ENCODE measurements at places on chromosomes 4 and X. TPM values are rescaled to one million over a fixed set of nuclear protein-coding genes. Genes with fewer than 3 reads are reported as not detected.
A peak's percentile ranks its signal among the peaks of the same experiment; 100 is the strongest.

DNA sequence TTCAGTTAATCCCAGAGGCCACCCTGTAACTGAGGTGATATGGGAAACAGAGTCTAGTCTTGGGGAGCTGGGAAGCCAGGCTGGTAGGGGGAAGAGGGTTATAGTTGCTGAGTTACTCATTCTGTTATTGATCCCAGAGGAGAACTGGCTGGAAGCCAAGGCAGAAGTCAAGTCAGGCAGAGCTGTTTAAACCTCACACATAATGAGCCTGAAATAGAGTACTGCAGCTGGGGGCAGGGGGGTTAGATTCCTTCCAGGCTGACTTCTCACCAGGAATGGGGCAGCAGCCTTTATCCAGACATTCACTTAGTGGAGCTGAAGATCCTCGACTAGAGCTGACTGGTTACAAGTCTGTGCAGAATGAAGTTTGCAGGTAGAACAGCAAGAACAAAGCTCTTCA is 144.9 kb downstream of the C4orf33 start:
- no peak for DNase-seq

The CEP44 gene
- 23.6 TPM for total RNA-seq

GRCh38 chrX:7941390-7942042 is 14.3 kb upstream of the PNPLA4 start:
- peak; percentile 44 for DNase-seq

GRCh38 chrX:101230636-101231035 is 11.1 kb downstream of the DRP2 start:
- no peak for DNase-seq

The DGKK gene
- total RNA-seq = 0.27 TPM

The MSX1 gene
- total RNA-seq = 15.6 TPM

The CCNB3 gene
- total RNA-seq = 1.8 TPM

DNA sequence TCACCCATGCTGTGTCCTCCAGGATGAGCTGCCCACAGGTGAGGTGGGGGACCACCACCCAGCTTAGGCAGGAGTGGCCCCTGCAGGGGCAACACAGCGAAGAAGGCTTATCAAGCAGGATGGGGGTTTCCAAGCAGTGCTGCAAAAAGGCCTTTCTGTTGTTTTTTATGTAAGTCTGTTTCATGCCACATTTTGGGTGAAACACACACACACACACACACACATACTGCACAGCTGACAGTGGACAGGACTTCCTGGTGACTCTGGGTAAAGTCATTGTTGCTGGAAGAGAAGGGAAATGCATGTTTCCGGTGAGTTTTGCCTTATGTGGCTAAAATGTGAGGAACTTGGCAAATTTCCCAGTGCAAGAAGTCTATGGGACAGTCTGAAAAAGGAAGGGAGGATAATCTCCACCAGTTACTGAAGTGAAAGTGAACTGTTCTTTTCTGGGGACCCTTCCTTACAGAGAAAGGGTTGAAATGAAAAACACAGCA is 119.2 kb downstream of the IRF2 start:
- no peak for DNase-seq

The DRD5 gene
- total RNA-seq = not detected

DNA sequence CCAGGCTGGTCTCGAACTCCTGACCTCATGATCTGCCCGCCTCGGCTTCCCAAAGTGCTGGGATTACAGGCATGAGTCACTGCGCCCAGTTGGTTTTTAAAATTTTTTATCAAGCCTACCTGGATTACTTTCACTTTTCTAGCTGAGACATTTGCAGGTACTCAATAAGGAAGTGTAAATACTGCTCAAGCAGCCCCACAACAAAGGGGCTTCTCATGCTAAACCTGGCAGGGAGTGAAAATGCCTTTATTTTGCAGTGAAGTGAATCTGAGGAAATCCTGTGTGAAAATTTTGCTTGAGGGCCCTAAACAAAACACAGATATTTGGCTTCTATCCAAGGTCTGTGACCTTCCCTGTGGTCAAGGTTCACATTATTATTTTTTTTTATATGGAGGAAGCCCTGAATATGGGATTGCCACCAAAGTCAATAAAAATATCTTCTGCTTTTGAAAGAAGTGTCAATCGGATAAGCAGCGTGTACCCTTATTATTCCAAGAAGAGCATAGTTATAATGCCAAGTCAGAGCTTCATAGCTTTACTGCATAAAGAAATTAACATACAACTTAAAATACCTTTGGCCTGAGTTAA is 481.0 kb downstream of the SH2D1A start:
- no peak for DNase-seq

DNA sequence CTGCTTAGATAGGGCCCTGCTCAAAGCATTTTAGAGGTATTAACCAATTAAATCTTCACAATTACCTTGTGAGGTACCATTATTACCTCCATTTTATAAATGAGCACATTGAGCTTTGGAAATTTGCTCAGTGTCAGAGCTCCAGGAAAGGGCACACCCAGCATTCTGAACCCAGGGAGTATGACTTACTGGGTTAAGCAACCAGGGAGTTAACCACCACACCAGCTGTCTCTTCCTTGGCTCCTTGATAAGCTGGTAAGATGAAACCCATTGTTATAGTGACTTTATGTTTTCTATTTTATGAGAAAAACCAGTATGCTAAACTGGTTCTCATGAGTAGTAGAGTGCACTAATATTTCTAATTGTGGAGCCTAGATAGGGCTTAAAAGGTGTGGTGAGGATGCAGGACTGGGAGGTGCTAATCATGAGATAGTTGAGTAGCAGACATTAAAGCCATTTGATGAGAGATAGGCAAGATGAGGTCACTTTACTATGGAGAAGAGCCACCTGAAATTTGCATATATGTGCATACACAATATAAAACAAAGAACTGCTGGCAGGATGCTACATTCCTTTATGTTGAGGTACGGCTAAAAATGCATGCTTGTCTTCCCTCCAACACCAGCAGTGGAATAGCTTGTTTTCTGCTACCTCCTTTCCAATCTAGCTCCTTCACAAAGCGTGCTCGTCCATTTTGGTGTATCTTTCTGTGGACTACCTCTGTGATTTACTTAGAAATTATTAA is 556.1 kb downstream of the SPRY1 start:
- DNase-seq = no peak

DNA sequence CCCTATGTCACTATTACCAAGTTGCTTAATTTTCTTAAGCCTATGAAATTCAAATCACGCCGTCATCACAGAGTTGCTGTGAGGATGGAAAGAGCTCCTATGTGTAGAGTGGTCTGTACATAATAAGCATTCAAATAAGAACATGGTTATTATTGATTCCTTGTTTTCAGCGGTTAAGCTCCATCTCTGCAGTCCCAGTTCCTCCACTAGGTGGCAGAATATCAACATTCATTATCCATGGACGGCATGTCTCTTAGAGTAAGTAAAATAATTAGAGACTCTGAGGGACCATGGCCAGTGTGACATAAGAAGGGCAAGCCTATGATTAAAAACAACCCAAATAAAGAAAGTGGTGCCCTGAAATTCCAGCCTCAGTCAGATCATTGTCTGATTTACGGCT is 132.5 kb upstream of the NHS start:
- peak; percentile 70 for DNase-seq

DNA sequence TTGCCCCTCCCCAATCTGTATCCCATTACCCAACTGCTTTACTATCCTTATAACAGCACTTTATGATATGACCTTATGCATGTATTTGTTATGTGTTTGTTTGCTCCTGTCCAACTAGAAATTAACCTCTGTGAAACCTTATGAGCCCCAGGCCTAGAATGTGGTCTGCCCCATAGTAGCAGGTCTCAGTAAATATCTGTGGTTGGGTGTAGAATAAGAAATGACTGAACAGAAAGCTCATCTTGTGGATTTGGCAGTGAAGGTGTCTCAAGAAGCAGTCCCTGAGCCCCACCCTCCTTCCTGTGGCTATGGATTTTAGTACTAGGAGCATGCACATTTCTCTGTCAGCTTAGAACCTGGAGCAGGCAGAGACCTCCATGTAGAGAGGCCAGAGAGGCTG is 229.0 kb upstream of the LCORL start:
- DNase-seq = no peak

Data from cardiac muscle cell (in vitro differentiated cells and primary cell).